ENCODE measurements at places on chromosomes 3 and 15.

DNA sequence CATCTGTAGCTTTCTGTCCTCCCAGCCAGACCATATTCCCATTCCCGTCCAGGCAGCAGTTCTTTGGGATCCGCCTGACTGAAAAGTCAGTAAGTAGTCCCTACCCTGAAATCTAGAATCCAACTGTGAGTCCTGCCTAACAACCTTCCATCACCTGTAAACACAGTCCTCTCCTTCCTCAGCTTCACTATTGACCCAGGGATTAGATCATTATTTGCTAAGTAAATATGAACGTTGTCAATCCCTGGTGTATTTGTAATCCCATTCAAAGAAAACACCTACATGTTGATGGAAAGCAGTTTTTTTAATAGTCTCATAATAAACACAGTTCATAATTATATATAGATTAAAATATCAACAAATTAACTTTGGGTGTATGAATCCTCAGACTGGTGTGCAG lies 732 bp downstream of the SAXO2 start:
- peak; percentile 16 for DNase-seq

- no peak for DNase-seq
These were observed 62.4 kb upstream of the TRPM1 start for GRCh38 chr15:31163769-31164572.

- no peak for DNase-seq
These were observed 97.1 kb upstream of the SLC6A6 start for GRCh38 chr3:14305324-14305723.

GRCh38 chr3:55690726-55691125 lies 203.6 kb upstream of the WNT5A start:
- peak; percentile 50 for DNase-seq

DNA sequence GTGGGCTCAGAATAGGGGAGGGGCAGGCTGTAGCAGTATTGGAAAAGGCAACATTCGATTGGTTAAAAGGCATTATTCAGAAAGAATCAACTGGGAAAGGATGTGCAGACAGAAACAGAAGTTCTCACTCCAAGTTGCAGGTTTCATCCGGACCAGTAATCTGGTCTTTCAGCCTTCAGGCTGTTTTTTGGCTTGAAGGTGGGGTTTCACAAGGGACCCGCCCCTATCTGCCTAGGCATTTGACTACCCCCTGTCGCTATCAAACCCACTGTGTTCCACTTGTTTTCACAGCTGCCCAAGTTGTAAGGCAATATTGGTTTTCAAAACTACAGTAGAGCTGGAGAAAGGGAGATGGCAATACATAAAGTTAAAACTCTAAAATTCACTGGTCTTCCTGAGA lies 96.9 kb downstream of the VPS8 start:
- DNase-seq, result no peak

GRCh38 chr15:83654379-83655236 lies 685 bp downstream of the ADAMTSL3 start:
- DNase-seq, result no peak

GRCh38 chr3:9041626-9042025 lies 78.4 kb upstream of the RAD18 start:
- no peak for DNase-seq

GRCh38 chr3:196073255-196073753 lies 8.6 kb downstream of the TFRC start:
- DNase-seq, result peak; percentile 89

DNA sequence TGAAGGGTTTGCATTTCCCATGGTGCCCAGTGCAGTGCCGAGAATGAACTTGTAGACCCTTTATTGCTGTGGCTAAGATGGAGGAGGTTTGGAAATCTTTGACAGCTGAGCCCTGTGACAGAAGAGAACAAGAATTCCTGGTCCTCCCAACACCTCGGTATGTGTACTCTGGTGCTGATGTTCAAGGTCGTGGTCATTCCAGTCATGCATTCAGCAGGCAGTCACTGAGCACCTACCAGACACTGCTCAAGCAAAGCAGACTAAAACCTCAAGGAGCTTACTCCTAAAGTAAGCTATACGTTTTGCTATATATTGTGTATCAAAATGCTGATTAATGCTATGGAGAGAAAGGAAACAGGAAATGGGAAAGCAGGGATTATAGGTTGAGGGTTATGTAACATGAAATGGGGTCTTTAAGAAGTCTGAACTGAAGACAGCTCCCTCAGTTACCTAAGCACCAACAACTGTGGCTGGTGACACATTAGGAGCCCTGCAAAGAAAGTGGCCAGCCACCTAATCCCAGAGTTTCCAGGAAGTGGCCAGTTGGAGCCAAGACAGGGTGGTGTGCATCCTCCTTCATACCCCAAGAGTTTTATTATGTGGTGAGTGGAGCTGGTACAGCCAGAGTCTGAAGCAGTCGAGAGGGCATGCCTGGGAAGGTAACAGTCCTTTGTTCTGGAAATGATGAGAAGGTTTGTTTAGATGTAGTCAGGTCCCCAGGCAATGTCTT lies 65.0 kb downstream of the CCNL1 start:
- no peak for DNase-seq

DNA sequence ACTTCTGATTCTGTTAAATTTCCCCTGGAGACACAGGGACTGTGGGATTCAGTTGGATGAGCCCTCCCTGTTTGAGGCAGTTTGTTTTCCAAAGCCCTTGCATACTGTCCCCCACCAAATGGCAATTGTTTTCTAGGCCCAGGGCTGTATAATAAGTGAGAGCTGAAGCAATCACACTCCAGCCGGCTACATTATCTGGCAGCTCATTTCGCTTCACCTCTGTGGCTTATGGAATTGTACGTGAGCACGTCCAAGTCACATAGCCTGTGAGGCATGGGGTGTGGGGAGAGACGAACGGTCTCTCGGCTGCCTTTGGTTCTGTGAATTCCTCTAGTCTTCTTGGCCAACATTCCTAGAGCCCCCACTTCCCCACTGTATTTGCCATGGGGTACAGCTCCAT lies 10.7 kb downstream of the RBP2 start:
- no peak for DNase-seq

GRCh38 chr3:50666837-50667236 lies 7.9 kb upstream of the DOCK3 start:
- no peak for DNase-seq

GRCh38 chr3:125267460-125267859 lies 54.9 kb upstream of the SLC12A8 start:
- peak; percentile 34 for DNase-seq

GRCh38 chr15:39873978-39874377 lies 46.1 kb downstream of the GPR176 start:
- no peak for DNase-seq

DNA sequence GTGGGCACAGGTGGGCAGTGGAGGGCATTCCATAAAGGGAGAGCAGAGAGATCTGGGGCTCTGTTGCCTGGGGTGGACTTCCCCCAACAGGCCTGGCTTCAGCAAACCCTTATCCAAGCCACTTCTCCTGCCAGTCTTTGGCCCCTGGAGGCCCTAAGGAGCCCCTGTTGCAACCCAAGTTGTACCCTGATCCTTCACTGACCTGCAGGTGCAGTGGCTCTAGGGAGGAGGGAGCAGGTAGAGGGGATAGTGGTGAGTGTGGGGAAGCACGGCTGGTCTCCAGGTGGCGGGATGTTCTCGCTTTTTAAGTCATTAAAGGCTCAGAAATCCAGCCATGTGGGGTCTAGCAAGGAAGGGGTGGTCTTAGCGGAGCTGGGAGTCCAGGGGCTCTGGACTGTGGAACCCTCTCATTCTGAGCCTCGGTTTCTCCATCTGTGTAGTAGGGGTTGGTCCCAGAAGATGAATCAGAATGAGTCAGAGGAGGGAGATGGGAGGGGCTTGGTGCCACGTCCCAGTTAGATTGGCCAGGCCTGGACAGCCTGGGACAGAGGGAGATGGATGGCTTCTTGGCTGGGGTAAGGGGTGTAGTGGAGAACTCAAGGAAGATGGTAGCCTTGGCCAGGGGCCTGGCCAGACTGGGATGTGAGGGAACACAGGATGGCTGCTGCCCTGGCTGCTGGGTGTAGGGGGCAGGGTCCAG lies 2.6 kb downstream of the ZBTB47 start:
- DNase-seq, result no peak

Measured in cerebellar cortex (tissue), 1 donor.